ENCODE measurements at places on chromosomes 7 and 10. TPM values are rescaled to one million over a fixed set of nuclear protein-coding genes. Genes with fewer than 3 reads are reported as not detected.
A peak's percentile ranks its signal among the peaks of the same experiment; 100 is the strongest.

DNA sequence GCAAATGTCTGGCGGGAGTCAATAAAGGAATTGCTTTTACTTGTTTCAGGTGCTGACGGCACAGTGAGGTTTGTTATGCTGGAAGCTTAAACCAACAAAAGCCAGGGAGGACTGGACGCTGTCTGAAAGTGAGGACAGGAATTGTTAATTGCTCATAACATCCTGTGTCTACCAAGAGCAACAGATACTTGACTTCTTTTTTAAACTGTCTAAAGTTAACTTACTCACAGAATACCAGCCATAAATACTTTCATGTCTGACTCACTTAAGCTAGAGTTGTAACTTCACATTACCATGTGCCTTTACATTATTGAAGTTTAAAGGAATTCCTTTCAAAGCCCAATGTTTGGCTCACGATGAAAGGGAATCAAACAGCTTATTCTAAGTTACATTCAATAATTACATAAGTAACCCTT is 252.7 kb upstream of the SHH start:
- peak; percentile 56 for DNase-seq

GRCh38 chr7:101804088-101804963 is 13.1 kb upstream of the CUX1 start:
- DNase-seq = no peak

DNA sequence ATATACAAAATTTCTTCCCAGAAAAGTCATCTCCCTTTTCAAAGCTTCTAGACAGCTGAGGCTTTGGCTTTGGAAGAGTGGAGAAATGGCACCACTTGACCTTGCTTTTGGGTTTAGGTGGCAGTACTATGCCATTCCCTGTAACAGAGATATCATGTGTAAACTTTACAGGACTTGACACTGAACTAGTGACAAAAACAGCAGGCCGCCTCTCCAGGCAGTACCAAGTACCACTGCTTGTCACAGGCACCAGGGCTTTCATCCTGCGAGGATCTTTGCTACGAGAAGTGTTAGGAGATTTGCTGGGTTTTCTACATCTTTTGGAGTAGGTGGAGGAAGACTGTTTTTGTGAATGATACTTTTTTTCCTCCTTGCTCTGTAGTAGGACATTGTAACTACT is 32.6 kb upstream of the ANLN start:
- no peak for DNase-seq

GRCh38 chr7:23299770-23300300 is 696 bp downstream of the MALSU1 start:
- DNase-seq = no peak

DNA sequence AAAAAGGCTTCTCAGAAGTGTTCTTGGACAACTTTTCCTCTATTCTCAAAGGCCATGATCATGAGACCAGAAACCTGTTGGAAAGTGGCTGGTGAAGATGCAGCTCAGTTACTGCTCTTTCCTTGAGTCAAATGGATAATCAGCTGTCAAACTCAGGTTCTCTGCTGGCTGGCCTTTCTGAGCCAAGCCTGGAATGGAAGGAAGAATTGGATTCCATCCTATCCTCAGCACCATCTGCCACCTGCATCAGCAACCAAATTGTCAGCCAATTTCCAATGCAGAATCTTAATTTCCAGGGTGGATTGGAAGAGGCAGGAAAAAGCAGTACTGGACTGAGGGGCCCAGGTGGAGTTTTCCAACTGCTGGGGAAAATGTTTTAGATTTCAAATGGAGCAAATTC is 631.7 kb downstream of the KCNMA1 start:
- DNase-seq = no peak

The CLRN3 gene
- 0.13 TPM for total RNA-seq

The ZC3HAV1L gene
- 14.2 TPM for total RNA-seq
